ENCODE measurements at places on chromosomes 4 and X.

GRCh38 chrX:6377103-6377764, 148.6 kb upstream of the NLGN4X start:
- DNase-seq = no peak

DNA sequence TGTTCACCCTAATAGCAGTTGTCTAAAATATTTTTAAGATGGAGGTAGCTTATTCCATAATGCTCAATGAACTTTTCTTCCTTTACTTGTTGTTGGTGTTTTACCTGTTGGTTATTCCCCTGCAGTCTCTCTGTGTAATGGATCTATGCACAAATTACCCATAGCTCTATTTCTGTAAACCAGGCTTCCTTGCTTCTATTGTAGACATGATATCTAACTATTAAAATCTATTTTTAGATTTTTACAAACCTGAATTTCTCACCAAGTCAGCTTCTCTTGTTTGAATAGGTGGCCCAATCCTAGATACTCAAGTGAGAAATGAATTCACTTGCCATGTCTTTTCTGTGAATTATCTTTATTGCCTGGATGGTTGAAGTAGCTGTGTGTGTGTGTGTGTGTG, 24.8 kb downstream of the BMP2K start:
- DNase-seq = no peak

GRCh38 chr4:10085386-10085785, 31.2 kb downstream of the WDR1 start:
- DNase-seq = no peak

DNA sequence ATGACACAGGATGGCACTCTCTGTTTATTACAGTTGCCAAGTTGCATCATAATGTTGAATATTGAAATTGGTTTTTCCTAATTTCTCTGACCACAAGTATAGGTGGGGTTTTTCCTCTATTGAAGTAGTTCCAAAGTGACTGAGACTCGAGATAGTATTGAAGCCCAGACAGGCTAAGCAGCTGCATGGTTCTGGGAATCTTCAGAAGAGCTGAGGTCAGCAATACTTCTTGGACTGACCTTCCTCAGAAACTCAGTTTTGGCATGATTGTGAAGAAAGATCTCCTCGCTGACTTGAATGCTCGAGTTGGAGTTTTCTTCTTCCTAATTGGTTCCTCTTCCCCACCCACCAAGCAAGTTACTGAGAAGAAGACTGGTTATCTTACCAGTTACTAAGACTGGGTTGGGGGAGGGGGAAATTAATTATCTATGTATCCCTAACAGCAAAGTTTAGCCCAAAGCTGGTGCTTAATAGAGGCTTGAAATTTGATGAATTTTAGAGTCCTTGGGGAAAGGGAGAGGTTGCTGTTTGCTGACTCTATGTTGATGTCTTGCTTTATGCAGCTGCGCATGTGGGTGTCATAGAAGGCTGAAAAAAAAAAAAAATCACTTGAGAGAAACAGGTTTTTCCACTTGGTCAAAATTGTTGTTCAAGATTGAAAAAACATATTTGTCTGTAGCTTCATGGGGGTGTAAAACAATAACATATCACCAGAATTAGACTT, 91.1 kb downstream of the P2RY10 start:
- no peak for DNase-seq

- no peak for DNase-seq
Measured at GRCh38 chrX:152202886-152203285, 64.5 kb upstream of the MAGEA10 start.

DNA sequence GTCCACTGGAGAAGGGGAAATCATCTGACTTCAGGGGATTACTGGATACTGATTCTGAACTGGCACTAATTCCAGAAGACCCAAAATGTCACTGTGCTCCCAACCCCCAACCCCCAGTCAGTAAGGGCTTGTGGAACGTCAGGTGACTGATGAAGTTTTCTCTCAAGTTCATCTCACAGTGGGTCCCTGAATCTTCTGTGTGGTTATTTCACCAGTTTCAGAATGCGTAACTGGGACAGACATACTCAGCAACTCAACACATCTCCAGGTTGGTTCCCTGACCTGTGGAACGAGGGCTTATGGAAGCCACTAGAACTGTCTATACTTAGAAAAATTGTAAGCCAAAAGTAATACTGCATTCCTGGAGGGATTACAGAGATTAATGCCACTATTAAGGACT, 45.3 kb downstream of the DDX60L start:
- DNase-seq = no peak

DNA sequence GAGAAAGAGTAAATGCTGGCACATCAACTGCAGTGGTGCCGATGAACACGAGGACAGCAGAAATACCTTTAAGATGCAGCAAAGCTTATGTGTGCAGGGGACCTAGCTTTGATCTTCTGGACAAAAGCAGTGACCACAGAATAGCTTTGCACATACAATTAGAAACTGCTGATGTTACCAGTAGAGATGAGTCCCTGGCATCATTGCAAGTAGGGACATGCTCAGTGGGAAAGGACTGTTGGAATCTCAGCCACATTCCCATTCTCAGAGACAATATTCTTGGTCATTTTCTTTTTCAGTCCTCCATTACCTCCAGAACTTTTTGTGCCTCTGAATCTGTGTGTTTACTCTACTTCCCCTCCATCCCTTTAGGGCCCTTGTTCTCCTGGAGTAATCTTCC, 16.9 kb upstream of the PDLIM3 start:
- DNase-seq = no peak

DNA sequence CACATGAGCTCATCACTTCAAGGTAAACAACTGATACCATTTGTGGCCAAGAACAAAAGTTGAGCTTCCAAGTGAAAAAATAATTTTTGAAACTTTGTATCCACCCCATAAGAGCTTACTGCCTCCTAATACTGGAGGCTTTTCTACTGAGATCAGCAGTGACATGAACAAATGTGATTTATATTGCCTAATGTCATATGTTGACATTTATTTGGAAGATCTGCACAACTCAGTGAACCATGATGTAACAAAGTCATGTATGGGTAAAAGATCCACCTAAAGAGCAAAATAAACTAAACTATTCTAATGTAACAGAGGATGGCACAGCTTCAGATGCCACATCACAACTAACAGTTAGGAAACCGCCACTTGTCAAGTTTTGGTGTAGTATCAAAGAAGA, 65.8 kb downstream of the AFAP1 start:
- DNase-seq = peak; percentile 42

GRCh38 chrX:113868711-113869110, 715.2 kb upstream of the HTR2C start:
- no peak for DNase-seq

Measured in IMR-90 (cell line).